Caudate nucleus (tissue), 63 donors: ENCODE measurements at places on chromosomes 4 and X.

DNA sequence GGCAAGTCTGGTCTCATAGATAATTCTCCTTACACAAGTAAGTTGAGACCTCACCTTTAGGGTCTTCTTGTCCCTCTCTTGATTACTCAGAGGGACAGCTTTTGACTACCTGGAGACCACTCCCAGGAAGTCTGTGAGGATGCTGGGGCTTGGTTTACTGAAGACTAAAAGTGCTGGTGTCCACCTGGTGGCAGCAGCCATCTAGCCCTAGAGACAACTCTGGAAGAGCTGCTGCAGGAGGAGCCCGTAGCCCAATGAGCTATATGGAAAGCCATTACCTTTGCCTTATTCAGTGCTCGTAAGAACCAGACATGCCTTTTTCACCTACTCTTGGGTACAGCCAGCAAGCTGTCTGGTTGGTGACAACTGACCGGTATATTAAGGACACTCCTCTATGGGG lies 7.3 kb downstream of the FGFBP2 start:
- DNase-seq, result no peak

- DNase-seq, result no peak
Measured at GRCh38 chrX:23784470-23785331, 1.7 kb downstream of the SAT1 start.

- no peak for DNase-seq
Measured at GRCh38 chrX:45709381-45709780, 508.7 kb upstream of the DIPK2B start.

DNA sequence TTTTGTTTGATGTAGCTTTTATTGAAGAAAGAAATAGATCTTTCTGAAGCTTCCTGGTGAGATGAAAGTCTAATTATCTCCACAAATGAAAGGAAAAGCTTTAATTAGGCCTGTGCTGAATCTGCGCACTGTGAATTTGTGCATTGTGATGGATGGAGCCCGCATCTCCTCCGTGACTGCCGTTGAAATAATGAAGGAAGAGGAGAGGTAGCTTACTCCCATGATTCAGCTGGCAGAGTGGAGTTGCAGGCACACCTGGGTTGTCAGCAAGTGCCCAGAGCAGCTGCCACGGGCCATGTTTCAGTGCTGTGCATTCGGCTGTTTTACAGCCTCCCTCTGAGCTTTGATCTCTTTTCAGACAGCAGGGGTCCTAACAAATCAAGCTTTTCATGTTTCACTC lies 735.3 kb upstream of the TENM3 start:
- no peak for DNase-seq

- DNase-seq, result no peak
Measured at GRCh38 chr4:60531776-60532379, 668.2 kb upstream of the ADGRL3 start.

- DNase-seq, result no peak
Measured at GRCh38 chr4:144788469-144788868, 142.5 kb downstream of the HHIP start.

GRCh38 chr4:119581190-119581873 lies 47.3 kb downstream of the PDE5A start:
- no peak for DNase-seq

GRCh38 chrX:133947022-133947421 lies 38.4 kb downstream of the GPC3 start:
- no peak for DNase-seq

GRCh38 chr4:17132226-17132625 lies 233.8 kb upstream of the LDB2 start:
- no peak for DNase-seq

GRCh38 chrX:3550160-3550751 lies 163.2 kb downstream of the PRKX start:
- DNase-seq, result no peak

GRCh38 chr4:41678951-41679350 lies 69.6 kb downstream of the PHOX2B start:
- no peak for DNase-seq

DNA sequence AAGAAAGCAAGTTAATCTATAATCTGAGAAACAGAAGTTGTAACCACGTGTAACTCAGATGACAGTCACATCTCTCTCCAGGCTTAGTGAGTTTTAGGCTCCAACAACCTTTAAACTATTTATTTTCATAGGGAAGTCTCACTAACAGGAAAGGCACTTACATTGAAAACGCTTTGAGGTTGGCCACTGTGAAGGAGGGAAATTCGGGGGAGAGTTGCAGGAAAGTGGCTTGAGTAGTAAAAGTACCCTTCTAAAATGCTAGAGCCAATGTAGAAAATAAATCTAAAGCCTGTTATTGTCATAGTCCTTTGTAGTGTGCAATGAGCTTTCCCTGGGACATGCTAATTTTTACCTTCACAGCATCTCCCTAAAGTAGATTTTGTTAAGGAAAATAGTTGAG lies 995 bp upstream of the NFXL1 start:
- DNase-seq, result no peak

- no peak for DNase-seq
Measured at GRCh38 chr4:96073461-96073860, 233.6 kb downstream of the PDHA2 start.

- no peak for DNase-seq
Measured at GRCh38 chr4:168923526-168924194, 86.4 kb downstream of the CBR4 start.

DNA sequence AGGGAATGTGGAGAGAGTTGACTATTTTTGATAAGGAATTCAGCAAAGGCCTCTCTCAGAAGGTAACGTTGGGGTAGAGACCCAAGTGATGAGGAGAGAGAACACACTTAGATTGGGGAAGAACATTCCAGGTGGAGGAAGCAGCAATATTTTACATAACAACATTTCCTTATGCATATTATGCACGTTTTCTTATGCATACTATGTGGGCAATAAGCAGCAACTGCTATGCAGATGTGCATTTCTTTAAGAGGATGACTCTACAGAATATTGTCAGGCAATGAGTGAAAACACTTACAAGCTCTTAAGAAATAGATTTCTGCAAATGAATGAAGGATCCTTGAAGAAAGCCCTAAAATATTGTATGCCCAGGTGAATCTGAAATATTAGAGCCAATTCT lies 91.1 kb downstream of the TMEM47 start:
- no peak for DNase-seq

DNA sequence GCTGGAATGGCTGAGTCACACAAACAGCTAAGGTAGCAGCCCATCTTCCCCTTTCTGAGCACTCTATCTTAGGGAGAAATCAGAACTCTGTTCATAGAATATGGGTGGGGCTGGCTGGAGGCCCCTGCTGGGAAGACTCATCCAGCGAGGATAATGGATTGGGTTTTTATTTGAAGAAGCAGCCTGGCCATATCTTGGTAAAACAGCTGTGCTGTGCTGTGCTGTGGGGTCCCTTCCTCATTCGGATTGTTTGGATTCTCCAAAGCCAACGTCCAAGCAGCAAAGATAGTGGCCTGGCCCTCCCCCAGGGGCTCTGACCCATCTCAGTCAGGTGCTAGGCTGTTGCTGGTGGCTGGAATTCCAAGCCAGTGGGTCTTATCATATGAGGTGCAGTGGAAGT lies 63.8 kb downstream of the ZNF718 start:
- no peak for DNase-seq

- DNase-seq, result peak; percentile 18
Measured at GRCh38 chrX:115690511-115691216, 129.7 kb downstream of the PLS3 start.

DNA sequence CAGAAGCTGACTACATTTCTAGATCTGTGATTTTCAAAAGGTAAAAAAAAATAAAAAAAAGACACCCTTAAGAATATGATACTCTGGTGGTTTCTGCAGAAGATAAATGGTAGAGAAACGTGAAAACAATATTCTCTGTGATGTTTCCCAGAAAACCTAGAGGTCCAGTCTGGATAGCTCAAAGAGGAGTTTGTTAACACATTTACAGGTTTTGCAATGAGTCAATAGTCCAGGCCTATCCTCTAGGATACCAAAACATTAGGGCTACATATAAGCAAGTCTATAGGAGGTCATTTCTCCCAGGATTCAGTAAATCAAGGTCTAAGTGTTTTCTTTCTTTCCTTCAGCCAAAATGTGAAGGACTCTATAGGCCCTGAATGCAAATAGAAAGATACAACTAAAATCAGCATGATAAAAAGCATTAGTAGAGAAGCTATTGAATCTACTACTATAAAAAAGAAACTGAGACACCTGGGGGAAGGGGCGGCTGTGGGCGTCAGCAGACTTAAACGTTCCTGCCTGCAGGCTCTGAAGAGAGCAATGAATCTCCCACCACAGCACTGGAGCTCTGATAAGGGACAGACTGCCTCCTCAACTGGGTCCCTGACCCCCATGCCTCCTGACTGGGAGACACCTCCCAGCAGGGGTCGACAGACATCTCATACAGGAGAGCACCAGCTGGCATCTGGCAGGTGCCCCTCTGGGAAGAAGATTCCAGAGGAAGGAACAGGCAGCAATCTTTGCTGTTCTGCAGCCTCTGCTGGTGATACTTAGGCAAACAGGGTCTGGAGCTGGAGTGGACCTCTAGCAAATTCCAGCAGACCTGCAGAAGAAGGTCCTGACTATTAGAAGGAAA lies 33.7 kb upstream of the SPP1 start:
- no peak for DNase-seq

GRCh38 chr4:19806865-19807264 lies 444.8 kb upstream of the SLIT2 start:
- DNase-seq, result no peak

DNA sequence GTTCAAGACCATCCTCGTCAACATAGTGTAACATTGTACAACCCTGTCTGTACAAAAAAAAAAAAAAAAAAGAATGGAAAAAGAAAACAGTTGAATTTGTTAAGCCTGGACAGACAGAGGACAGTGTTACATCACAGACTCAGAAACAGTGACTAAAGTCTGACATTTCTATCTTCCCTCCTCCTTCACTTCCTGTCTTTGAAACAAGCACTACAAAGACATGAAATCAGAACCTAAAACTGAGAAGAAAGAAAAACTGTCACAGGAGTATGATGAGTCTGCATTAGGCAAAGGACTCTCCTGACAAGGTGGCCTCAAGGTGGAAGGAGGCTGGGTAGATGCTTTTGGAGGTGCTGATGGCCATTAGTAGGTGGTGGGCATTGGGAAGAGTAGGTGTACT lies 126.7 kb downstream of the RBM47 start:
- DNase-seq, result no peak

GRCh38 chrX:24055043-24055356 lies 244 bp downstream of the EIF2S3 start:
- DNase-seq, result no peak

DNA sequence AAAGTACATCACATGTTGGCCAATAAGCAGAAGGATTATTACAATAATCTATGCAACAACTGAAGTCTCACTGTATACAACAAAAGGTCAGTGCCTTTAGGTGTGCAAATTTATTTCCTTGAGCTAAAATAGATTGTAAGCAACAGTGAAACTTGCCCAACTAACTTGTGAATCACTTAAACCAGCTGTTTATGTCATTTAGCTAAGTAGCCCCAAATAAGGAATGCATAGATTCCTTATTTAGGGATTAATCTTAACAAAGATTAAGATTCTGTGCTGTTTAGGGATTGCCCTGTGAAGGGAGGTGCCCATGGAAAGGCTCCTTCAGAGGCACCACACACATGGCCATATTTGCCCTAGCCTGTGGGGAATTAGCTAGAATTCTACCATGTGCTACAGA lies 168.6 kb downstream of the MAML3 start:
- DNase-seq, result no peak

- no peak for DNase-seq
Measured at GRCh38 chr4:184348311-184349233, 125.8 kb downstream of the IRF2 start.

DNA sequence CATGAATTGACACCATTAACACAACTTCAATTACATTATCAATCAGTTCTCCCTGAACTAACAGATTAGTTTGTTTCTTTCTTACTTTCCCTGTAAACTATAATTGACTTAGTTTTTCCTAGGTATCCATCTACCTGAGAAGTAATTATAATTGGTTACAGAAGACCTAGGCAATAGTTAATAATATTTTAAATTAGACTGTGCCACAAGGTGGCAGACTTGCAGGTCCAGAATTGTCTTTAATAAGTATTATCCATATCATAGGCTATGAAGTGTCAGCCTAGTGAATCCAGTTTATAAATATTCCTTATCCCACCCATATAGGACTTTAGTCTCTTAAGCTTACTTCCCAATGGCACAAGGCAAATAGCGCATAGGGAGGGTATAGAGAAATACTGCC lies 48.9 kb upstream of the FAM47B start:
- no peak for DNase-seq

DNA sequence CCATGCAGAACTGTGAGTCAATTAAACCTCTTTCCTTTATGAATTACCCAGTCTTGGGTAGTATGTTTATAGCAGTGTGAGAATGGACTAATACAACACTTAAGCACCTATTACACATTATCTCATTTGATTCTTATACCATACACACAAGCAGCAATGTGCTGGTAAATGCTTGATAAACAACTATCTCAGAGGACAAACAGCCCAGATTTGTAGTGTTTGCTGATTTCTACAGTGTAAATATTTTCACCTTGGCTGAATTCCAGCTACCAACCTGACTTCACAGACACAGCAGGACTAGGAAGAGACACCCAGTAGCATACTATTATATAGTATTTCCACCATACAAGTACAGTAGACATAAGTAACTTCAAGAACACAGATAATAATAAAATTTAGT lies 406.5 kb upstream of the CNKSR2 start:
- no peak for DNase-seq

GRCh38 chr4:45120163-45120562 lies 393.8 kb upstream of the GNPDA2 start:
- no peak for DNase-seq

- no peak for DNase-seq
Measured at GRCh38 chr4:100869276-100869675, 351.5 kb upstream of the EMCN start.

- DNase-seq, result no peak
Measured at GRCh38 chrX:21847342-21847741, 7.9 kb downstream of the MBTPS2 start.

DNA sequence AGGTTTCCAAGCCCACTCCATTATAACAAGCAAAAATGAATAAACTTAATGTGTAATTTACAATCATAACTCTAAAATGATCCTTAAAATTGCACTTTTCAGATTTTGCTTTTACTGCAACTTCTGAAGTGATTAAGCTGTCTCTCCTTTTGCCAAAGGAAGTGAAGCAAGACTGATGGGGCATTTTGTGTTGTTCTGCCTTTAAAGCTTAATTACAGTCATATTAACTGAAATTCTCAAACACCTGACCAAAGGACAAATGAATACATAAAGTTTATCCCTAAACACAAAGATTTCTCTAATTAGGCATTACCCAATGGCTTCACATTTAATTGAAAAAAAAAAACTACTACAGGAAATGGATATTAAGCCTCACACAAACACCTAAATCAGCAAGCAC lies 101.8 kb downstream of the ATP11C start:
- no peak for DNase-seq

- no peak for DNase-seq
Measured at GRCh38 chr4:16807355-16807754, 91.1 kb downstream of the LDB2 start.

- DNase-seq, result no peak
Measured at GRCh38 chr4:104524591-104524990, 29.9 kb upstream of the CXXC4 start.

DNA sequence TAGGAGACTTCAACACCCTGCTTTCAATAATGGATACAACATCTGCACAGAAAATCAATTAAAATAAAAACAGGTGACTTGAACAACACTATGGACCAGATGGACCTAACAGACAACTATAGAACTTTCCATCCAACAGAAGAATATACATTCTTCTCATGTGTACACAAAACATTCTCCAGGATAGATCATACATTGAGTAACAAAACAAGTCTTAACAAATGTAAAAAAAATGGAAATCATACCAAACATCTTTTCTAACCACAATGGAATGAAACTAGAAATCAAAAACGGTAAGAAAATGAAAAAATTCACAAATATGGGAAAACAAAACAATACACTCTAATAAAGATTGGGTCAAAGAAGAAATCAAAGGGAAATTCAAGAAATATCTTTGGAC lies 24.7 kb downstream of the CYP2U1 start:
- DNase-seq, result no peak
